Right atrium auricular region (tissue), 2 donors: ENCODE measurements at places on chromosomes 5 and 9. TPM values are rescaled to one million over a fixed set of nuclear protein-coding genes. Genes with fewer than 3 reads are reported as not detected.

GRCh38 chr5:95927927-95928723 is 33.5 kb downstream of the ELL2 start:
- peaks cover 21% of the 10 kb centered on the region for H3K4me1 ChIP-seq
- no peak for DNase-seq
- H3K27me3 ChIP-seq, result no peaks in the 10 kb centered on the region
- no peaks in the 10 kb centered on the region for H3K36me3 ChIP-seq
- H3K27ac ChIP-seq, result no peak overlapping the region

- no peak overlapping the region for H3K4me3 ChIP-seq
- DNase-seq, result no peak
- H3K4me1 ChIP-seq, result peaks cover 5% of the 10 kb centered on the region
- H3K27me3 ChIP-seq, result no peaks in the 10 kb centered on the region
Observed at GRCh38 chr5:34767180-34767579, 71.8 kb upstream of the TTC23L start.

- DNase-seq, result no peak
- no peaks in the 10 kb centered on the region for H3K36me3 ChIP-seq
- H3K27ac ChIP-seq, result no peak overlapping the region
Observed at GRCh38 chr9:36900136-36900855, 133.8 kb downstream of the PAX5 start.

- no peak overlapping the region for H3K4me3 ChIP-seq
- H3K27me3 ChIP-seq, result no peaks in the 10 kb centered on the region
- no peaks in the 10 kb centered on the region for H3K36me3 ChIP-seq
- DNase-seq, result no peak
- no peaks in the 10 kb centered on the region for H3K4me1 ChIP-seq
Observed at GRCh38 chr5:135324897-135325650, 74.0 kb downstream of the MACROH2A1 start.

GRCh38 chr9:83701769-83702168 is 6.0 kb downstream of the UBQLN1 start:
- H3K27me3 ChIP-seq, result no peaks in the 10 kb centered on the region
- H3K36me3 ChIP-seq, result no peaks in the 10 kb centered on the region
- DNase-seq, result no peak
- H3K4me1 ChIP-seq, result no peaks in the 10 kb centered on the region
- H3K27ac ChIP-seq, result no peak overlapping the region

GRCh38 chr9:98745470-98745869 is 36.7 kb upstream of the GABBR2 start:
- H3K4me1 ChIP-seq, result no peaks in the 10 kb centered on the region
- H3K27ac ChIP-seq, result no peak overlapping the region
- no peaks in the 10 kb centered on the region for H3K27me3 ChIP-seq

DNA sequence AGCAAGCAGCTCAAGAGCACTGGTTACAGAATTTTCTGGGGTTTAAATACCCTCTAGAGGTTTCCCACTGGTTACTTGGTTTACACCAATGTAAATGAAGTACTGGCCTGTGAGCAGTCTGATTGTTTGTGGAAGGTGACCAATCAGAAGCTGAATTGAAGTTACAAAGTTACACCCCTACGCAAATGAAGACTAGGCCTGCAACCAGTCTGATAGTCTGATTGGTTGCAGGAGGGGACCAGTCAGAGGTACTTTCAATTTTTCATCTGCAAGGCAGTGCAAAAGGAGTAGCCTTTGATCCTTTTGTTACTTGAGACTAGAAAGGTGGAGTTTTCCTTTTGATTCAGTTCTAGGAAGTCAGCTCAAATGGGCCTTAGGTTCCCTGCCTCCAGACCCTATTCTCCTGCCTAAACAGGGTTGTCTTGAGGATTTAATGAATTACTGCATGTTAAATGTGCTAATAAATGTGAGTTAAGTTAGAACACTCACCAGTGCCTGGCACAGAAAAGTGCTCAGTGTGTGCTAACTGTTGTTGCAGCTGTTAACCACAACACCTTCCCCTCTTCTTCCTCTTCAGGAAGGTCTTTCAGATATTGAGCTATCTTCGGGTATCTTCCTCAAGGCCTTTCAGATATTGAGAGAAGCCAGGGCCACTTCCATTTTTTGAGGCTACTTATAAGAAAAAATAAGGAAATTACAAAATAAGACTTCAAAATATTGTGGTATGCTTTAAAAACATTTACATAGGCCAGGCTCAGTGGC is 32.1 kb upstream of the CLINT1 start:
- no peak for DNase-seq
- no peaks in the 10 kb centered on the region for H3K27me3 ChIP-seq
- no peaks in the 10 kb centered on the region for H3K36me3 ChIP-seq
- H3K27ac ChIP-seq, result no peak overlapping the region
- H3K4me3 ChIP-seq, result no peak overlapping the region

GRCh38 chr5:75862872-75863271 is 145.6 kb upstream of the POC5 start:
- DNase-seq, result no peak
- no peak overlapping the region for H3K27ac ChIP-seq

DNA sequence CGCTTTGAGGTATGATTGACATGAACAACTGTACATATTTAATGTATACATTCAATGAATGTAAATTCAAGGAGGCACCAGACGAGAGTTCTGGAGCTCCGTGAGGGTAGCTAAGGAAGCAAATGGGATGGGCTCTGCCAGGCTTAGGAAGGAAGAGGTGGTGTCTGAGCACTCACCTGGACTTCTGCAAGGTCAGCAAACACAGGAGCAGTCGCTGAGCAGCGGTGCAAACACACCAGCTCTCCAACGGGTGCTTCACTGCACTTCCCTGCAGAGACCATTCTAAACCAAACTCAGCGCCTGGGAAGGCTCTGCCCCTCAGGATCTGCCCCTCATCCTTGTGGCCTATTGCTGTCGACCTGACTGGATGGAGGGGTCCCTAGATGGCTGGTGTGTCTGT is 101.5 kb downstream of the COL23A1 start:
- no peaks in the 10 kb centered on the region for H3K4me1 ChIP-seq
- no peak for DNase-seq
- no peaks in the 10 kb centered on the region for H3K27me3 ChIP-seq
- H3K36me3 ChIP-seq, result no peaks in the 10 kb centered on the region
- H3K4me3 ChIP-seq, result no peak overlapping the region

- H3K4me3 ChIP-seq, result peak overlapping the region; percentile 48
- H3K36me3 ChIP-seq, result no peaks in the 10 kb centered on the region
- DNase-seq, result peak; percentile 59
Observed at GRCh38 chr5:122077366-122078115, 518 bp downstream of the LOX start.

DNA sequence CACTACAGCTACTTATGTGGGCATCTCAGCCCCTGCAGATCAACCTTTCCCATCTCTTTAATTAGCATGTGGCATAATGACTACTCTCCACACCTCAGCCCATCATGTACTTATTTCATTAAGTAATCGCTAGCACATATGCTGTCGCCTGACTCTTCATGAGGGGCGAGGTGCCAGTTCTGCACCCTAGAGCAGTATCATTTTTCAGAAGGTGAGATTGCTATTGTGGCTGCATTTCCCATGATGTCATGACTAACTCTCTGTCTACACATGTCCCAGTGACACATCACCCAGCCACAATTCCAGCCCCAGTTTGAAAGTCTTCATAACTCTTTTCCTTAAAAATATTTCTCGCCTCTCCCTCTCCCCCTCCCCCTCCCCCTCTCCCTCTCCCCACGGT is 7.6 kb upstream of the F2RL1 start:
- no peaks in the 10 kb centered on the region for H3K27me3 ChIP-seq
- no peaks in the 10 kb centered on the region for H3K36me3 ChIP-seq
- no peaks in the 10 kb centered on the region for H3K4me1 ChIP-seq
- H3K27ac ChIP-seq, result no peak overlapping the region

DNA sequence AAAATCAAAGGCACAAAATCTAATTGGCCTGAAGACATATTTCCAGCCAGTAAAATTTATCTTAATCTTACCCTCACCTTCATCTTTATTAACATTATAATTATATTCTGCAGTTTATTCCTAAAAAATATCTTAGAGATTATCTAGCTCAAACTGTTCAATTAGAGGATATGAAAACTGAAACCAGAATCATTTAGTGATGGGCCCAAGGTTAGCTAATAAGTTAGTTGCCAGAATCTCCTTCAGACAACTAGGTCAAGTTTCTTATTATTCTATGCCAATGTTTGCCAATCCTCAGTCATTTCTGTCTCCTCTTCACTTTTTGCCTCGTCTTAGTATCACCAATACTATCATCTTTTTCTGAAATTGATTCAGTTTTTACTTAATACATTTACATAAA is 56.0 kb upstream of the RASA1 start:
- no peaks in the 10 kb centered on the region for H3K36me3 ChIP-seq
- H3K4me1 ChIP-seq, result no peaks in the 10 kb centered on the region
- DNase-seq, result no peak
- H3K27ac ChIP-seq, result no peak overlapping the region
- no peak overlapping the region for H3K4me3 ChIP-seq

GRCh38 chr9:74496819-74497747 is at the start of gene RORB:
Gene RORB, plus strand, starts transcription at chr9:74497335. Its CDS starts 642 bp downstream, at chr9:74497977.
- H3K27me3 ChIP-seq, result peaks cover 4% of the 10 kb centered on the region
- DNase-seq, result no peak
- peak within 1 kb of the TSS; percentile 50 for H3K4me3 ChIP-seq
- peak within 1 kb of the TSS; percentile 75 for H3K27ac ChIP-seq
- H3K36me3 ChIP-seq, result no peaks in the 10 kb centered on the region

- DNase-seq, result no peak
- H3K36me3 ChIP-seq, result no peaks in the 10 kb centered on the region
- no peak overlapping the region for H3K4me3 ChIP-seq
- peaks cover 21% of the 10 kb centered on the region for H3K4me1 ChIP-seq
- no peaks in the 10 kb centered on the region for H3K27me3 ChIP-seq
Observed at GRCh38 chr5:115429345-115429940, 115.1 kb downstream of the FEM1C start.

GRCh38 chr5:172315587-172316493 is 32.3 kb upstream of the UBTD2 start:
- no peak overlapping the region for H3K4me3 ChIP-seq
- no peak overlapping the region for H3K27ac ChIP-seq
- no peaks in the 10 kb centered on the region for H3K4me1 ChIP-seq

DNA sequence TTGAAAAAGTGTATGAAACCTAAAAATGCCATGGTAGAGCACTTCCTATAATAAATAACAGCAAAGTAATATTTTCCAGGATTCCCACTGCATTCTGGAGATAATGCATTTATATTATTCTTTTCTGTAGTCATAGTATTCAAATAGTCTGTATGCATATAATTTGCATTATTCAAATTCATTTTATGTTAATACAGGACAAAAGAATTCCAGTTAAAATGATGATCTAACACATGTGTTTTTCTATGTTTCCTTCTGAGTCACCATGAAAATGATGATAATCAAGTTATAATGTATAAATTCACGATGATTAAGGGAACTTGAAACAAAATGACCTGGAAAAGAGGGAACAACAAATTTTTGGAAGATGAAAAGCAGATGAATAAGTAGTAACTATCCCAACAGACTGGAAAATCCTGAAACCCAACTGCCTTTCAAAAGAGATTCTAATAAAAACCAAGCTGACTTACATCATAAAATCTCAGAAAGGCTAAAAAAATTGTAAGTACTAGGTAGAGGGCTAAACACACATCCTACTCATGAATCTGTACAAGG is 358.6 kb upstream of the PAPPA start:
- no peak overlapping the region for H3K27ac ChIP-seq
- H3K27me3 ChIP-seq, result no peaks in the 10 kb centered on the region
- no peak for DNase-seq
- H3K4me1 ChIP-seq, result no peaks in the 10 kb centered on the region

DNA sequence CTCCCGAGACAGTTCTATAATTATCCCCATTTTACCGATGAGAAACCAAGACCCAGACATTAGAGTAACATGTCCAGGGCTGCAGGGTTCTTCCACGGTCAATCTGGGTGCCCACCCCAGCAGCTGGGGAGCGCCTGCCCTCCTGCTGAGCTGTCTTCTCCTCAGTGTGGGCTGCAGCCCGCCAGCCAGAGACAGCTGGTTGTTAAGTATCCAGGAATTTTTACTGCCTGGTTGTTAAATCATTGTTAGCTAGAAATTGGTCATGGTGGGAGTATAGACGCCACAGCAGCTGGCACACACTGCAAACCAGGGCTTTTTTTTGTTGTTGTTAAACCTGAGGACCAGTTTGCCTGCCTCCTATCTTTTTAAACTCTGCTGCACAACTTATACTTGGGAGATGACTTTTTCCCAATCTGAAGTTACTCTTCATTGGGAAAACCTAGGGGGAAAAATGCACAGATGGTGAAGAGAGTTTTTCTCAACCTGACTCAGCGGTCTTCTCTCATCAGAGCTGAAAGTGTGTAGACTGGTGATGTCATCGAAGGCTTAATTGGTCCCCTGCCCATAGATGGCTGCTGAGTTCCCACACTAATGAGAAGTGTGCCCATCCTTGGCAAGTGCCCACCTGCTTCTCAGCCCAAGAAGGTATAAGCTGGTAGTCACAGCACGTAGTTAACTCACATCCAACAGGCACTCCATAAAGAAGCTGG is 208.6 kb downstream of the DRD1 start:
- no peaks in the 10 kb centered on the region for H3K36me3 ChIP-seq
- no peak overlapping the region for H3K27ac ChIP-seq
- H3K27me3 ChIP-seq, result no peaks in the 10 kb centered on the region
- no peak overlapping the region for H3K4me3 ChIP-seq

- H3K27ac ChIP-seq, result no peak overlapping the region
- H3K36me3 ChIP-seq, result no peaks in the 10 kb centered on the region
- H3K4me1 ChIP-seq, result no peaks in the 10 kb centered on the region
- no peak for DNase-seq
Observed at GRCh38 chr5:2779459-2779858, 28.0 kb upstream of the IRX2 start.

- no peak for DNase-seq
- H3K36me3 ChIP-seq, result peaks cover 67% of the 10 kb centered on the region
- no peaks in the 10 kb centered on the region for H3K4me1 ChIP-seq
- H3K4me3 ChIP-seq, result no peak overlapping the region
- H3K27ac ChIP-seq, result no peak overlapping the region
Observed at GRCh38 chr5:5464036-5464715, 41.7 kb downstream of the ICE1 start.

GRCh38 chr5:58127255-58128220 is 332.3 kb downstream of the PLK2 start:
- H3K36me3 ChIP-seq, result no peaks in the 10 kb centered on the region
- peak overlapping the region; percentile 78 for H3K27ac ChIP-seq
- peaks cover 28% of the 10 kb centered on the region for H3K4me1 ChIP-seq
- no peak overlapping the region for H3K4me3 ChIP-seq

DNA sequence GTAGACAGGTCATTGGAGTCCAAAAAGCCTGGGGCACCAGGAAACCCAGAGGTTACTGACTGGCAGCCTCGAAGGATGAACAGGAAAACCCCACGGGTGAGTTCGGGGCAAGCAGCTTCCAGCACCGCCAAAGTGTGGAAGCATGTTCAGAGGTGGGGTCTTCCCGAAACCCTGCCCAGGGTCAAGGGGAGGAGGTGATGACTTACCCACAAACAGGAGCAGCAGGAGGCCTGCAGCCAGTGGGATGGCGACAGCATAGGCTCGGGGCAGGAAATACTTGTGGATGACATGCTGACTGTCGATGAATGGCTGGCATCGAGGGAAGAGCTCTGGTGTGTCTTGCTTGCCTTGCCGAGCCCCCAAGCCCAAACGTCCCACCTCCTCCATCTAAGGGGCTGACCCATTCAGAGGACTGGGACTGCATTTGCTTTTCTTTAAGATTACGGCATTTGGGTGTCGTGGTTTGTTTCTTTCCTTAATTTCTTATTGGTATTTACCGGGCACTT is 1.3 kb downstream of the DPM2 start:
- no peaks in the 10 kb centered on the region for H3K27me3 ChIP-seq
- H3K27ac ChIP-seq, result no peak overlapping the region
- H3K4me3 ChIP-seq, result peak overlapping the region; percentile 83
- no peak for DNase-seq
- H3K4me1 ChIP-seq, result peaks cover 39% of the 10 kb centered on the region
- H3K36me3 ChIP-seq, result no peaks in the 10 kb centered on the region

EPB41L4B gene
- total RNA-seq, result 15.3 TPM

NR3C1 gene
- total RNA-seq, result 30.3 TPM

LCN12 gene
- 10.8 TPM for total RNA-seq

C5orf34 gene
- 0.56 TPM for total RNA-seq

ENTPD2 gene
- 0.41 TPM for total RNA-seq

COL27A1 gene
- 2.7 TPM for total RNA-seq

MUSK gene
- 2.0 TPM for total RNA-seq

SLCO4C1 gene
- total RNA-seq, result 0.22 TPM

CEL gene
- total RNA-seq, result 0.94 TPM
